ENCODE measurements at places on chromosomes 6 and 20. TPM values are rescaled to one million over a fixed set of nuclear protein-coding genes. Genes with fewer than 3 reads are reported as not detected.

The MTFR2 gene
- total RNA-seq = 8.0 TPM

The PNPLA1 gene
- not detected for total RNA-seq

The FAM83B gene
- 0.91 TPM for total RNA-seq

The CD83 gene
- 0.88 TPM for total RNA-seq

The SMIM8 gene
- 3.5 TPM for total RNA-seq

The ABHD16A gene
- 28.1 TPM for total RNA-seq

The FOXS1 gene
- 1.7 TPM for total RNA-seq

The SLC22A16 gene
- not detected for total RNA-seq

The ADGRG6 gene
- total RNA-seq = 13.4 TPM

The PDYN gene
- not detected for total RNA-seq

The UBE2V1 gene
- total RNA-seq = 59.2 TPM

The ULBP3 gene
- total RNA-seq = 4.7 TPM

The TSPO2 gene
- not detected for total RNA-seq

The DNAH8 gene
- not detected for total RNA-seq

The HLA-DRB5 gene
- not detected for total RNA-seq

The SHLD1 gene
- total RNA-seq = 2.7 TPM

The FNDC11 gene
- total RNA-seq = 0.78 TPM

The BEND6 gene
- total RNA-seq = 5.3 TPM

The RBPJL gene
- not detected for total RNA-seq

The SNTA1 gene
- 13.5 TPM for total RNA-seq

Data from epithelial cell of alveolus of lung (primary cell).